ENCODE measurements at places on chromosomes 2 and 18.

- no peak for DNase-seq
Observed at GRCh38 chr2:44131177-44131576, 37.5 kb upstream of the PPM1B start.

- DNase-seq, result no peak
Observed at GRCh38 chr2:15074751-15075700, 442.5 kb downstream of the LRATD1 start.

DNA sequence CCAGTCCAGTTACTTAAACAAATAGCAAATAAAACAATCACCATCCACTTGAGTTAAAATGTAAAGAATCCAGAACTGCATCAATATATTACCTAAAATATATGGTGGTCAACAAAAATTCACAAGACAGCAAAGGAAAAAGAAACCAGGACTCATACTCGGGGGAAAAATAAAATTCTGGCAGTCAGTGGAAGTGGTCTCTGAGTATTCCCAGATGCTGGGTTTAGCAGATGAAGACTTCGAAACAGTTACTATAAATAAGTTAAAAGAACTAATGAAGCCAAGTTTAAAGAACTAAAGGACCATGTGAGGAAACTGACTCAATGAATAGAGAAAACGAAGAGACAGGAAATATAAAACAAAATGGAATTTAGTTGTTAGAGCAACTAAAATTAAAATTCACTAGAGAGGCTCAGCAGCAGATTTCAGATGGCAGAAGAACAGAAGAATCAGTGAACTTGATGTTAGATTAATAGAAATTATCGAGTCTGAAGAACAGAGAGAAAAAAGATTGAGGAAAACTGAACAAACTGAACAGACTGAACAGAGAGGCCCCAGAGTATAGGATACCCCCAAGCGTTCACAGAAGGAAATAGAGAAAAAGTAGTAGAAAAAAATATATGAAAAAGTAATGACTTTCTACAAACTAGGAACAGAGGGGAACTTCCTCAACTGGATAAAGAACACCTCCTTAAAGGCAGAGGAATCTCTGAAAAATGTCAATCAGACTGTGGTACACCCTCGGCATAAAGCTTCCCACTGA is 27.9 kb downstream of the MGAT4A start:
- DNase-seq, result no peak

GRCh38 chr2:65358678-65359400 is 73.6 kb downstream of the SPRED2 start:
- no peak for DNase-seq

DNA sequence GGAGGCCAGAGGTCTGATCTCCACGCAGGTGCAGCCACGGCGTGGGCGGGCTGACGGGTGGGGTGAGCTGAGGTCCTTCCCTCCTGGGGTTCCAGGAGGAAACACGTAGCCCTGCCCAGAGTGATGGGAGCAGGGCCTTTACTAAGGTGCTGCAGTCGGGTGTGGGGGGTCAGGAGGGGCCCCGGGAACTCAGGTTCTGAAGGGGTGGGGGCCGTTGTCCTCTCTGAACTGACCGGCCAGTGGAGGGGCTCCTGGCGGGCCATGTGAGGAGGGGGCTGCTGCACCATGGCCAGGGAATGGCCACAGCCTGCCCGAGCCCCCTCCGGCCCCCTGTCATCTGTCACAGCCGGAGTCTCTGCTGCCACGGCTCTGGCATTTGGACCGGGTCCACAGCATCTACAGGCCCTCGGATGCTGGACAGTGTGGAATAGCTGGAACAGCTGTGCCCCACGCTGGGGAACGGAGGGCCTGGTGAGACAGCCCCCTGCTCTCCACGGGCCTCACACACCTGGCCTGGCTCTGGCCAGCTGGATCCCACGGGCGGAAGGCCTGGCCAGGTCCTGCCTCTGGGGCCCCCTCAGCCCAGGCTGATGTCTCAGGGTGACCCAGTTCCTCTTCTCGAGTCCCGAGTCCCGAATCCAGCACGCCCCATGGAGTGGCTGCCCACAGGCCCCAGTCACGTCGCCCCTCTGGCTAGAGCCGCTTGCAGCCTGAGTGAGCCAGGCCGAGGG is 145.6 kb upstream of the GPC1 start:
- DNase-seq, result no peak
